Activated CD4-positive, alpha-beta T cell treated with anti-CD3 and anti-CD28 coated beads, Interleukin-2, amount 50 U/mL, for 24 hours (primary cell): ENCODE measurements at places on chromosomes 1 and 21.

GRCh38 chr1:78375996-78376395 is 114.8 kb upstream of the PTGFR start:
- DNase-seq = no peak

DNA sequence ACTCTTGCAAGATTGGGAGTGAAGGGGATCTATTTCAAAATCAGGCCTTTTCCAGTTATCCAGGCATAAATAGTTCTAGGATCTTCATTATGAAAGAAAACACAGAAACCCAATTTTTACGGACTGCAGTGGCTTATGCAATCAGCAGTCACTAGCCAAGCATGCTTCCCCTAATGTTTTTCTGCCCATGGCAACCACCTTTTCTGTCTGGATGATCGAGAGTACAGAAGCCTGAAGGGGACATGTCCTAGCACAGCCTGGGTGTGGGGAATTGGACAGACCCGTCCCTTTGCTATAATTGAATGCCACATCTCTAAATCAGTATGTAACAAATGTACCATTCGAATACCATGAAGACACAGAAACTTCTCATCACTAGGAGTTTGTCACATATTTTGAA is 29.8 kb upstream of the NCAM2 start:
- DNase-seq = no peak

GRCh38 chr1:211625040-211625439 is 46.1 kb upstream of the SLC30A1 start:
- DNase-seq = no peak

DNA sequence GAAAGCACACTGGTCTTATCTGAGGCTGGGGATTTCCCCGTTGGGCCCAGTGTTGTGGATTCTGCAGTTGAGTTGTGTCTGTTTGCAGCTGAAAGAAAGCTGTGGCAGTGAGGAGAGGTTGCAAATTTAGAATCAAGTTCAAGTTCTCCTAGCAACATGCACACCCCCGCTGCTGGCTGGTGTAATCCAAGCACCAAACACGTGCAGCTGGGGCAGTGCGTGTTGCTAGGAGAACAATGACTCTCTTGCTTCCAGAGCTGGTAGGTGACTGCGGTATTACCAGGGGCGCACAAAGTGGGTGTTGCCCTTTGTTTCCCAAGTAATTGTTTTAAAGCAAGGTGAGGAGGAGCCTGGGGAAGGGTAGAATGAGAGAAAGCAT is 91.5 kb downstream of the IER5 start:
- DNase-seq = no peak

DNA sequence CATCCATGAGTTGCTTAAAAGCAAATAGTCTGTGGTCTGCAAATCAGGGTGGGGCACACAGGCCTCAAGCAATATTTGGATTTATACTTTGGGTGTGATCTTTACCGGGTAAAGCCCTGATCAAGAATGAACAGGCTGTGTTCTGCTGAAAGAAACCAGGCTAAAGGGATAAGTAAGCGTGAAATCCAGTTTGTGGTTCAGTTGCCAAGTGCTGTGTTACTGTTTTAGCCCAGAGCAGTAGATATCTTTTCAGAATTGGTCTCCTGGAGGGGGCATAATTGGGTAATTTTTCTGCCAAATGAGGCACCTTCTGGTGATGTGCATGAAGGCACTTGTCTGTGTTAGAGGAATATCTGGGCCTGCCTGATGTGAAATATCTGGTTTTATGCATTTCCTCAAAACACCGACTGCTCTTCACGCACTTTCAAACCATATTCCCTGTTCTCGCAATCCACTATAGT is 21.4 kb downstream of the AIM2 start:
- DNase-seq = no peak

DNA sequence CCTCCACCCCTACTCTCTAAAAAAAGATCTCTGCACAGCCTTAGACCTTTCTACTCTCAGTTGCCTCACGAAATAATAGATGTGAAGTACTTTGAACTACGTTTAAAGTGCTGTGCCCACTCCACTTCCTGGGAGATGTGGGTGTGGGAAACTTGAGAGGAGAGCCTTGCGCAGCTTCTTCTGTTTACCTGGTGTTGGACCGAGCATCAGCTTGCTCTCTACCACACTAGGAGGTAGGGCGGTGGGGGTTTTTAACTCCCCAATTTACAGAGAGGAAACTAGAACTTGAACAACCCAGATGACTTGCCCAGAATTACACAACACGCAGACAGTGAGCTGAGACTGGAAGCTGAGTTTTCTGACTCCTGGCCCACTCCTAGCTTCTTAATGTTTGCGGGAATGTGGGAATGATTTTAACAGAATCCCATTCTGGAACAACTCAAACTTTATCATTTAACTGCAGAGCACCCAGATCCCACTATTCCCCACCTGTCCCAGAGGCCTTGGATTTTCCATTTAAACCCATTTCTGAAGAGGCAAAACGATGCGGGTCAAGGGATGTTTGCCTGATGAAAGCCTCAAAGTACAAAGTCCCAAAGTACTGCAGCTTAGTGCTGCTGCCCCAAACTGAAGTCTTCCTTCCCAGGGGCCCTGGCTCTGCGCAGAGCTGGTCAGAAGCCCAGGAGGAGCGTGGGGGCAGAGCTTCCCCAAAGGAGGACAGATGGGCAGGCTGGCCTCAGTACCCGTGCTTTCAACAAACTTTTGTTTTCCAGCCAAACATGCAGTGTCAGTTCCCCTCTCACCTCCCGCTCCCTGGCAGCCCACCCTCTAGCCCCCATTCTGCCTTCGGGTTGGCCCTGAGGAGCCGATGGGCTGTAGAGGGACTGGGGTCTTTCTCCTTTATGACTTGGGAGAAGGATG is 19.0 kb downstream of the BTG2 start:
- no peak for DNase-seq

DNA sequence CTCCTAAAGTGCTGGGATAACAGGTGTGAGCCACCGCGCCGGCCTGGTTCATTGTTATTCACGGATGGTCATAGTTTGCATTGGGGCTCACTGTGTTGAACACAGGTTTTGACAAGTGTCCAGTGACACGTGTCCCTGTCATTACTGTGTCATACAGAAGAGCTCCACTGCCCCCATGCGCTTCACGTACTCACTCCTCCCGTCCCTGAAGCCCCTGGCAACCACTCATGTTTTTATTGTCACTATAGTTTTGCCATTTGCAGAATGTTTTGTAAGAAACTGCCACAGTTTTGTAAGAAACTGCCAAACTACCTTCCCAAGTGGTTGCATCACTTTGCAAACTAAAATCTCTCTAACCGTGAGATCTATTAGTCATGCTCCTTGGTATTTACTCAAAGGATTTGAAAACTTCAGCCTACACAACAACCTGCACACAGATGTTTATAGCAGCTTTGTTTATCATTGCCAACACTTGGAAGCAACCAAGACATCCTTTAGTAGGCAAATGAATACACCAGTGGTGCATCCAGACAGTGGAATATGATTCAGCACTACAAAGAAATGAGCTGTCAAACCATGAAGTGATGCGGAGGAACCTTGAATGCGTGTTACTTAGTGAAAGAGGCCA is 163.2 kb upstream of the COL6A1 start:
- peak; percentile 13 for DNase-seq

- DNase-seq = no peak
Measured at GRCh38 chr1:112991402-112992120, 35.6 kb upstream of the SLC16A1 start.

GRCh38 chr1:47629201-47629600 is 191.4 kb downstream of the FOXD2 start:
- no peak for DNase-seq

- DNase-seq = no peak
Measured at GRCh38 chr21:42348762-42349161, 2.0 kb downstream of the TFF2 start.

GRCh38 chr1:1081311-1082238 is 7.5 kb upstream of the RNF223 start:
- no peak for DNase-seq

DNA sequence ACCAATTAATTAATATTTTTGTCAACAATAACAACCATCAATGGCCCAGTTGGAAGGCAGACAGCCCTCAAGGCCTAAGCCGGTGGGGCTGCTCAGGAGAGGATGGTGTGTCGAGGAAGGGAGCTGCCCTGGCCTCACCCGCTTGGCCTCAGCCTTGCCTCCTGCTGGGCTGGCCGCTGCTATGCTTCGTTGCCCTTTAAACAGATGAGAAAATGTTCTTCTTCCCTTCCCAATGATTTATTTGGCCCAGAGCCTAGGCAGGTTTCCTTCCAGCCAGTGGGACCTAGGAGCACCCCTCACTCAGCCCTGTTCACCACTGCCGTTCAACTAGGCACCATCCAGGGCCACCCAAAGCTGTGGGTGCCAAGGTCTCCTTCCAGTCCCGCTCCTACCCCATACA is 3.1 kb upstream of the ADGRB2 start:
- no peak for DNase-seq

GRCh38 chr1:83854456-83854855 is 144.5 kb downstream of the TTLL7 start:
- no peak for DNase-seq

- no peak for DNase-seq
Measured at GRCh38 chr1:235650341-235651169, 971 bp upstream of the GNG4 start.

DNA sequence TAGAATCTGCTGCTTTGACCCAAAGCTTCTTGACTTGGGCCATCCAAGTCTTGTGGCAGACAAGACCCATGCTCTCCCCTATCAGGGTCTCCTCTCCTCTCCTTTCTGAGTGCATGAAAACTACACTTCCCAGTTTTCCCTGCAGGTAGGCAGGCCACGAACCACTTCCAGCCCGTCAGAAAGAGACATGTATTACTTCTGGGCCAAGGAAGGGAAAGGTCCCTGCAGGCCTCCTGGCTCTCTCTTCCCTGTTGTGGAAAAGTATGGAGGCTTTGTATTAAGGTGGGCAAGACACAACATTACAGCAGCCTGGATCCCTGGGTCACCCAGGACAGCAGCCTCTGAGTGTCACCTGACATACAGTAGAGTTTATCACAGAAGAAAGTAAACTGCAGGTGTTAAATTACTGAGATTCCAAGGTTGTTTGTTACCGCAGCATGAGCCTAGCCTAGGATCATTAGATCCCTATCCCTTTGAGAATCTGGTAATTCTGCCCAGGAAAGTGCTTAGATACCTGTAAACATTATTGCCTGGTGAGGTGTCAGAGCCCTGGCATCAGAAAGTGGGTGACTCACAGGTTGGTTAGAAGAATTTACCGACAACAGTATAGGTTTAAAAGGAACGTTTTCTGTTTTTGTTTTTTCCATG is 717.3 kb downstream of the MATN1 start:
- no peak for DNase-seq

GRCh38 chr1:173294843-173295242 is 87.7 kb upstream of the TNFSF4 start:
- no peak for DNase-seq

- DNase-seq = no peak
Measured at GRCh38 chr21:25908495-25908894, 173.7 kb downstream of the GABPA start.

DNA sequence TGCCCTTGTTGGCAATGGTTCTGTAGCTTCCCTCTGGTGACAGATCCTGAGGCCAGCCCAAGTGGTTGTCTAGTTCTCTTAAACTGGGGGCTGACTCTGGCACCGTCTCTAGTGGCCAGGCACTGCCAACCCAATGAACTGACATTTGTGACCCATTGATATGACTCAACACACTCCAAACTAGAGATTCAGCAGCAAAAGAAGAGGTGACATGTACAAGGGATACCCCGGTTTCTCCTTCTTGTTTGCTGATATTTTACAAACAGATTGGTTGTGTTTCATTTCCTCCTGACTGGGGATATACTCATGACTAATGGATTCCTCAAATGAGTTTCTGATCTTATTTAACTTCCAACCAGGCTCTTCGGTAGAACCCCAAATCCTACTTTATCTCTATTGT is 65.9 kb upstream of the DNAJC6 start:
- DNase-seq = no peak

- DNase-seq = peak; percentile 1
Measured at GRCh38 chr1:46131712-46132528, 509 bp downstream of the PIK3R3 start.
